ENCODE measurements at places on chromosomes 2 and 18.

DNA sequence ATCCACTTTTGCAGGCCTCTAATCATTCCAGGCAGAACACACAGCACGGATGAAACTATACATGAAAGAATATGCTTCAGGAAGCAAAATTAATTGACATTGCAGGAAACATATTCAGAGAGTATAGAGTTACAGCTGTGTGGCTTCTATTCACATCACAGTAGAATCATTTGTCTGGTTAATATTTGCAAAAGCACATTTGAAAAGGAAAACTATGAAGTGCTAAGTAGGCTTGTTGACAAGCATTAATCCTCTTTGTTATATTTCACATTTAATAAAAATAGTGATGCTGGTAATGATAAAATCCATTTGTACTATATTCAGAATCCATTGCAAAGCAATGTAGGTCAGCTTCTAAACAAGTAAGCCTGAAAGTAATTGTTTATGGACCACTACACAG, 32.2 kb upstream of the PIK3C3 start:
- no peak overlapping the region for H3K27ac ChIP-seq
- no peaks in the 10 kb centered on the region for H3K4me1 ChIP-seq
- no peak overlapping the region for H3K4me3 ChIP-seq
- no peaks in the 10 kb centered on the region for H3K27me3 ChIP-seq
- DNase-seq, result no peak
- no peaks in the 10 kb centered on the region for H3K36me3 ChIP-seq

GRCh38 chr2:219118504-219118903, 42.1 kb downstream of the NHEJ1 start:
- H3K36me3 ChIP-seq, result no peaks in the 10 kb centered on the region
- H3K4me3 ChIP-seq, result no peak overlapping the region
- no peak for DNase-seq
- peaks cover 5% of the 10 kb centered on the region for H3K4me1 ChIP-seq
- no peaks in the 10 kb centered on the region for H3K27me3 ChIP-seq
- H3K27ac ChIP-seq, result no peak overlapping the region

- H3K4me1 ChIP-seq, result 0 out of 2 replicates have a peak, but pooled peaks cover 6% of the 10 kb centered on the region
- H3K36me3 ChIP-seq, result no peaks in the 10 kb centered on the region
- H3K4me3 ChIP-seq, result no peak overlapping the region
- no peak for DNase-seq
- H3K27ac ChIP-seq, result no peak overlapping the region
- H3K27me3 ChIP-seq, result no peaks in the 10 kb centered on the region
These were observed 821 bp downstream of the OXER1 start for GRCh38 chr2:42762823-42763804.

DNA sequence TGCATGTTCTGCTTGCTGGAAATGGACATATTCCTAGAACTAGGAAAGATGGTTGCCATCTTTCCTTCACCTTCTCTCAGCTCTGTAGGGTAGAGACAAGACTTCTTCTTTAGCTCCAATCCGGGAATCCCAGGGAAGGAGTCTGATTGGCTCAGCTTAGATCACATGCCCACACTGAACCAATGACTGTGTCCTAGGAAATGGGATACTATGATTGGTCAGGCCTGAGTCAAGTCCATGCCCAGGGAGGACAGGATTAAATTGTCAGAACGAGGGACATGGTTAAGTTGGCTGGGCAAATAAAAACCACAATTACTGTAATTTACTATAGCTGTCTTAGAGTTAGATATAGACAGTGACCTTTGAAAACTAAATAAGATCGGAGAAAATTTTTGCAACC, 31.4 kb downstream of the SEMA4F start:
- no peak overlapping the region for H3K27ac ChIP-seq
- H3K4me1 ChIP-seq, result no peaks in the 10 kb centered on the region
- H3K27me3 ChIP-seq, result no peaks in the 10 kb centered on the region
- H3K36me3 ChIP-seq, result no peaks in the 10 kb centered on the region
- no peak for DNase-seq
- no peak overlapping the region for H3K4me3 ChIP-seq

GRCh38 chr2:238142382-238143205, 4.1 kb downstream of the KLHL30 start:
- H3K36me3 ChIP-seq, result no peaks in the 10 kb centered on the region
- no peaks in the 10 kb centered on the region for H3K27me3 ChIP-seq
- H3K4me1 ChIP-seq, result no peaks in the 10 kb centered on the region
- no peak overlapping the region for H3K27ac ChIP-seq
- H3K4me3 ChIP-seq, result no peak overlapping the region
- DNase-seq, result no peak

GRCh38 chr2:168216351-168217005, 30.9 kb downstream of the STK39 start:
- no peak overlapping the region for H3K27ac ChIP-seq
- H3K27me3 ChIP-seq, result no peaks in the 10 kb centered on the region
- H3K4me1 ChIP-seq, result no peaks in the 10 kb centered on the region
- no peak for DNase-seq
- H3K36me3 ChIP-seq, result no peaks in the 10 kb centered on the region

GRCh38 chr2:177393824-177394593, 1.4 kb downstream of the AGPS start:
- DNase-seq, result no peak
- peak overlapping the region; percentile 90 for H3K4me3 ChIP-seq
- no peak overlapping the region for H3K27ac ChIP-seq
- H3K36me3 ChIP-seq, result no peaks in the 10 kb centered on the region

- DNase-seq, result no peak
- H3K36me3 ChIP-seq, result no peaks in the 10 kb centered on the region
- H3K4me1 ChIP-seq, result no peaks in the 10 kb centered on the region
These were observed 33.0 kb downstream of the VAPA start for GRCh38 chr18:9946831-9947230.

DNA sequence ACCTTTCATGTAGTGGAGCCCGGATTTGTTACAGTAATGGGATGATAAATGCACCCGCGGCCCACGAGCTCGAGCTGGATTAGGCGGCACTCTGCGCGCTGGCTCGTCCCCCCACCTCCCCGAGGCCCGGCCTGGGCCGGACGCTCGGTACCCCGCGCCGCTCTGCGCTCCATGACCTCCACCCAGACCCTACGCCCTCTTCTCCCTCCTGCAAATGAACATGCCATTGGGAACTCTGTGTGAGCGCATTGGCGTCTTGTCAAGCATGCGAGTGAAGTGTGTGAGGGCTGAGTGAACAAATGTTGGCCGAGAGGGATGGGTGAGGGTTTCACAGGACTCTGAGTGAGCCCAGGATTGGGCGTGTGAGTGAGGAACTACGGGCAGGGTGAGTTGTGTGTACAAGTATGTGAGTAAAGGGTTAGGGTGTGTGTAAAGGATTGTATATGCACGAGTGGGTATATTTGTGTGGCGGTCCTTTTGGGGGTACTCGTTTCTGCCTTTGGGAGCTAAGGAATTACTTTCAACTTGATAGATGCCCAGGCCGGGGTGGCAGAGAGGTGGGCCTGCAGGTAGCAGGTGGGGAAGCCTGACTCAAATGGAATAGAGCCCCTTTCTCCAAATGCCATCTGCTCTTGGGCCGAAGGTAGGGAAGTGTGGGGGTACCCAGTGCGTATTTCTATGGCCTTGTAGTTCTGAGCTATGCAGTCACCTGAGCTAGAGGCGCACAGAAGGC, 2.9 kb upstream of the EN1 start:
- peaks cover 77% of the 10 kb centered on the region for H3K4me1 ChIP-seq
- H3K4me3 ChIP-seq, result peak overlapping the region; percentile 33
- peak; percentile 41 for DNase-seq

DNA sequence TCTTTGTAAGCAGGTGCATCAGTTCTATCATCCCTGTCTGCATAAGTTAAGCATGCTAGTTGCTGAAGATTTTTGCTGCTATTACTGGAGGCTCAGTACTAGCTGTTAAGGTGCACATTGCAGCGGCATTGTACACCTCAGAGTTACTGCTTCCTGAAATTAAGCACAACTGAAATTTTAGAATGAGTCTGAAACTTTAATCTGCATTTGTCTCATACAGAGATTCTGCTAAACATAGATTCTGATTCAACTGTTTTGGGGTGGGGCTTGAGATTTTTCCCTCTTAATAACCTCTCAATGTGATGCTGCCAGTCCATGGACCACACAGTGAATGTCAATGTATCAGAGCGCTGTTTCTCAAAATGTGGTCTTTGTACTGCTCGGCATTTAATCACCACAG, 585.7 kb upstream of the GCFC2 start:
- no peaks in the 10 kb centered on the region for H3K4me1 ChIP-seq
- no peaks in the 10 kb centered on the region for H3K27me3 ChIP-seq
- no peak overlapping the region for H3K4me3 ChIP-seq

DNA sequence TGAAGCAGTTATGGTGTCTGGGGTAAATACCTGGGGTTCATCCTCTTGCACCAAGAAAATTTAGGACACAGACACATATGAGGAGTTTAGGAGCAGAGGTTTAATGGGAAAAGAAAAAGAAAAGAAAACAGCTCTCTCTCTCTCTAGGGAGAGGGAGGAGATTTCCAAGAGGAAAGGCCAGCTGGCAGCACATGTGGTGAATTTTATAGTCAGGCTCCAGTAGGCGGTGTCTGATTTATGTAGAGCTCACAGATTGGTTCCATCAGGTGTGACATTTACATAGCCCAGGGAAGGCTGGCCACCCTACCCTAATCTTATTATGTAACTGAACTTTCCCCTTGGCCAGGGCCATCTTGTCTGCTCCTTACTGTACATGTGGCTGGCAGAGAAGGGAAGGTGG, 297.5 kb upstream of the RGPD4 start:
- H3K27me3 ChIP-seq, result no peaks in the 10 kb centered on the region
- no peaks in the 10 kb centered on the region for H3K4me1 ChIP-seq
- DNase-seq, result peak; percentile 20
- H3K27ac ChIP-seq, result no peak overlapping the region
- H3K36me3 ChIP-seq, result no peaks in the 10 kb centered on the region

- no peaks in the 10 kb centered on the region for H3K36me3 ChIP-seq
- H3K27ac ChIP-seq, result no peak overlapping the region
- no peaks in the 10 kb centered on the region for H3K27me3 ChIP-seq
- DNase-seq, result no peak
These were observed 708.5 kb upstream of the SLC8A1 start for GRCh38 chr2:41160439-41160838.

DNA sequence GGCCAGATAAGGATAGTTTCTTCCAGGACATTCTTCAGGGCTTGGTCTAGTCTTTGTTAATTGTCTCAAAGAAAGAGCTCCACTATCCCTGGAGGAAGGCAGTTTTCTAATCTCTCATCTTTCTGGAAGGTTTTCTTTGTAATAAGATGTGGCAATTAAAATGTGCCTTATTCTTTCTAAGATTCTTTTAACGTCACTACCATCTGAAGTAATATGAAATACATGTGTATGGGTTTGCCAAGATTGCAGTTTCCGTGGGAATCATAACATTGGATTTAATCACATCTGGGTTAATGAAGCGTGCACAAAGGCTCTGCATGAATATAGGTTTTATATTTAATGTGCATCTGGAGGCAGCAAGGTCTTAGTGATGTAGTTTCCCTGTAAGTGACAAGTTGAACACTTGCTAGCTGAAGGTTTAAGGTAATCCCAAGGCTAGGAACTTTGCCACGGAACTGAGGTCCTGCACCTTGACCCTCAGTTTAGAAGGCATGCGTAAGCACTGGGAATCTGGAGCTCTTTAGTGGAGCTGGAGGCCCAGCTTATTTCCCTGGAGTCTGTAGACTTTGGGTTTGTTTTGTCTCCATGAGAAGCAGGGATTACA, 25.7 kb downstream of the DIS3L2 start:
- H3K4me3 ChIP-seq, result no peak overlapping the region
- no peaks in the 10 kb centered on the region for H3K27me3 ChIP-seq
- no peak for DNase-seq
- no peak overlapping the region for H3K27ac ChIP-seq
- H3K36me3 ChIP-seq, result no peaks in the 10 kb centered on the region

DNA sequence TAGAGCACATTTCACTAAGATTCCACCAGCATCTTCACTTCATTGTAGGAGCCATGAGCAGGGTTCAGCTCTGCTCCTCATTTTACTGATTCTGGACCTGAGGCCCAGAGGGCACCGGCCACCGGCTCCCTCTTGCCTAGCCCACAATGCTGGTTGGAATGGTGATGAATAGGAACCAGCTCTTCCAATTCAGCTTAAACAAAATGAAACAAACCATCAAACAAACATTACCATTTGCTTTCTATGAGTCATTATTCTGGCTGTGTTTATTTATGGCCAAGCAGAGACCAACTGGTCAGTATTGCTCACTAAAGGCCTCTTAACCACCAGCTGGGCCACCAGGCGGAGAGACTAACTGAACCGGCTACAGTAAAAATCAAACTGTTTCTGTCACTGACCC, 176.7 kb downstream of the MTX2 start:
- H3K4me1 ChIP-seq, result peaks cover 8% of the 10 kb centered on the region
- H3K36me3 ChIP-seq, result no peaks in the 10 kb centered on the region
- no peak overlapping the region for H3K4me3 ChIP-seq
- no peak overlapping the region for H3K27ac ChIP-seq

- no peak overlapping the region for H3K27ac ChIP-seq
- H3K27me3 ChIP-seq, result no peaks in the 10 kb centered on the region
- peaks cover 9% of the 10 kb centered on the region for H3K4me1 ChIP-seq
These were observed 412.8 kb downstream of the CMPK2 start for GRCh38 chr2:6452702-6453481.

- H3K4me1 ChIP-seq, result peaks cover 8% of the 10 kb centered on the region
- no peaks in the 10 kb centered on the region for H3K27me3 ChIP-seq
These were observed 202.3 kb downstream of the LRP1B start for GRCh38 chr2:141928476-141928875.

GRCh38 chr2:12714391-12715221, 2.1 kb upstream of the TRIB2 start:
- DNase-seq, result peak; percentile 29
- H3K27ac ChIP-seq, result no peak overlapping the region
- H3K4me3 ChIP-seq, result no peak overlapping the region
- H3K36me3 ChIP-seq, result no peaks in the 10 kb centered on the region
- H3K27me3 ChIP-seq, result peaks cover 19% of the 10 kb centered on the region
- peaks cover 16% of the 10 kb centered on the region for H3K4me1 ChIP-seq

GRCh38 chr2:122136056-122136455, 380.6 kb downstream of the TSN start:
- no peaks in the 10 kb centered on the region for H3K36me3 ChIP-seq
- no peak overlapping the region for H3K27ac ChIP-seq
- H3K27me3 ChIP-seq, result no peaks in the 10 kb centered on the region
- H3K4me1 ChIP-seq, result no peaks in the 10 kb centered on the region

GRCh38 chr2:196131949-196132925, 39.1 kb downstream of the STK17B start:
- H3K27me3 ChIP-seq, result 0 out of 2 replicates have a peak, but pooled peaks cover 3% of the 10 kb centered on the region
- H3K4me1 ChIP-seq, result peaks cover 8% of the 10 kb centered on the region
- no peak overlapping the region for H3K4me3 ChIP-seq
- H3K36me3 ChIP-seq, result peaks cover 14% of the 10 kb centered on the region

GRCh38 chr2:64738026-64738425, 84.3 kb upstream of the SERTAD2 start:
- no peak overlapping the region for H3K4me3 ChIP-seq
- no peaks in the 10 kb centered on the region for H3K4me1 ChIP-seq
- no peak overlapping the region for H3K27ac ChIP-seq
- H3K27me3 ChIP-seq, result no peaks in the 10 kb centered on the region
- no peaks in the 10 kb centered on the region for H3K36me3 ChIP-seq

GRCh38 chr2:119794237-119794636, 34.5 kb downstream of the PTPN4 start:
- H3K27me3 ChIP-seq, result no peaks in the 10 kb centered on the region
- DNase-seq, result no peak
- H3K4me1 ChIP-seq, result peaks cover 14% of the 10 kb centered on the region
- H3K36me3 ChIP-seq, result 0 out of 2 replicates have a peak, but pooled peaks cover 3% of the 10 kb centered on the region
- H3K27ac ChIP-seq, result no peak overlapping the region
- no peak overlapping the region for H3K4me3 ChIP-seq

Measured in GM23338 (cell line).